ENCODE measurements at places on chromosomes 1 and 21.

- no peak for DNase-seq
Measured at GRCh38 chr1:3208819-3209200, 139.8 kb downstream of the PRDM16 start.

DNA sequence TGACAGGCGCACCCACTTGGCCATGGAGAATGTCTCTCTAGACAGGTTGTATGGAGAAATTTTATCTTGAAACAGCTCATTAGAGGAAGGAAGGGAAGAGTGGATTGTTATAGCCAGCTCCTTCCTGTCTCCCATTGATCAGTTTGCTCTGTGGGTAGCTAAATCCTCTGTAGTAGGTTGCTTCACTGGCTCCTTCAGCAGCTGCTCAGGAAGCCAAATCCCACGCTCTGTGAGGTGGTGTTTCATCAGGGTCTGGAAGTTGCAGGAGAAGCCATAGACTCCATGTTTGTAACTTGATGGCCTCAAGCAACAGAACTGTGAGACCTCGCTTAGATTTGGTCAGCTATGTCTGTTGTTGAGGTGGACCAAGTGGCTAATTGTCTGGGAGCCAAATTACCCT is 6.8 kb upstream of the NFYC start:
- no peak for DNase-seq

GRCh38 chr1:166039436-166040201 is 127.2 kb downstream of the FAM78B start:
- DNase-seq, result no peak

DNA sequence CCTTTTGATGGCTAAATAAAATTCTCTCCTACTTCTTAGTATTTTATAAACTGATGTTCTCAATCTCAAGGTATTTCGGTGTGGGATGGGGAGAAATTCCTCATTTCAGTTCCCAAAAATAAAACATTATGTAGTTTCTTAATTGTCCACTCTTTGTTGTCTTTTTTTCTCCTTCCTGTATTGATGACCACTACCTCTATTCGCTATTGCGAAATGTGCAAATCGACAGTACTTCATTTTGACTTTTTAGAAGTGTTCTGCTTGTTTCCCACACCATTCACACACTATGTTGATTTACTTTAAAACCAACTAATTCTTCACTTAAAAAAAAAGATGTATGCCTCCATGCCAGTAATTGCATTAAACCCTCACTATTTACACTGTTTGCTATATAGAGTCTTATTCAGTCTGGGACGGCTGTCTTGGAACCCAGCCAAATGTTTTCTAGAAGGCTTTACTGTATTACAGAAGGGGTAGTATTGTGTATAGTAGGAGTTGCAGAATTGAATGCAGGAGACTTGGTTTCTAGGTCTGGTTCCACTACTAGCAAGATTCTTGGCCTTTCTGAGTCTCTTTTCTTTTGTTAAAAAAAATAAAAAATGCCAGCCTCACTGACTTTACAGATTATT is 5.6 kb downstream of the RNF2 start:
- no peak for DNase-seq

DNA sequence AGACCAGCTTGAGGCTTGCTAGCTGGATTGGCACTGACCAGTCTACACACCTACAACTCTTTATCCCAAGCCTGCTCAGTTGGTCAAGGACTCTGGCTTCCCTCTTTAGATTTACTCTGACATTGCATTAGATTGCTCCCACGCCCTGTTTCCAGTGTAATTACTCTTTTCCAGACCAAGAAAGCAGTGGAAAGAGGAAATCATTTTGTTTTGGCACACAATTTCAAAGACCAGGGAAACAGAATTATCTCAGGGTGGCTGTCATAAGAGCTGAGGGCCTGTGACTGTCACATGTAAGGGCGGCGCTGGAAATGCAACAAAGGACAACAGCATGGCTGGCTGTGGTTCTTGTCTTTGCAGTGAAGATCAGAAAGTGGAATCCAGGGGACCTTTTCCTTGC is 302.7 kb downstream of the HHAT start:
- DNase-seq, result no peak

GRCh38 chr1:217333939-217334338 is 297.0 kb downstream of the GPATCH2 start:
- no peak for DNase-seq
